ENCODE measurements at places on chromosomes 3 and 15. TPM values are rescaled to one million over a fixed set of nuclear protein-coding genes. Genes with fewer than 3 reads are reported as not detected.

GRCh38 chr15:69127306-69127705 is 33.1 kb upstream of the GLCE start:
- no peak for DNase-seq
- no peaks in the 10 kb centered on the region for H3K36me3 ChIP-seq
- H3K27me3 ChIP-seq, result no peaks in the 10 kb centered on the region
- no peak overlapping the region for H3K4me3 ChIP-seq
- no peak overlapping the region for H3K27ac ChIP-seq

- H3K4me1 ChIP-seq, result peaks cover 12% of the 10 kb centered on the region
- peak overlapping the region; percentile 40 for H3K4me3 ChIP-seq
- peaks cover 4% of the 10 kb centered on the region for H3K36me3 ChIP-seq
- no peaks in the 10 kb centered on the region for H3K27me3 ChIP-seq
These were observed 45.6 kb downstream of the CMC1 start for GRCh38 chr3:28287046-28287445.

DNA sequence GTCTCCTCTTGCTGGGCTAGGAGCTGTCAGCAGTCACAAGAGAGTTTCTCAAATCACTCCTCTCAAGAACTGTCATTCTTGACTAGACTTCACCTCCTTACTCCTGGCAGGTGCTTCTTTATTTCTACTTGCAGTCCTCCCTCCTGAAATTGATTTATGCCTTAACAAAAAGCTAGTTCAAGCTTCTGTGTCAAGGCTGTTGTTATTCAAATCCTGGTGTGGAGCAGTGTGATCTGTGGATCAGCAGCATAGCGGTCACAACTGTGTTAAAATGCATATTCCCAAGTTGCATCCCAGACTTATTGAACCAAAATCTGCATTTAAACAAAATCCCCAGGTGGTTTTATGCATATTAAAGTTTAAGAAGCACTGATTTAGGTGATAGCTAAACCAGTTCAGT is 120.7 kb upstream of the MRPL3 start:
- no peaks in the 10 kb centered on the region for H3K4me1 ChIP-seq
- peaks cover 13% of the 10 kb centered on the region for H3K27me3 ChIP-seq
- H3K27ac ChIP-seq, result no peak overlapping the region
- no peak overlapping the region for H3K4me3 ChIP-seq

GRCh38 chr15:73596174-73596573 is 37.0 kb downstream of the NPTN start:
- no peak for DNase-seq
- peak overlapping the region; percentile 13 for H3K27ac ChIP-seq
- no peaks in the 10 kb centered on the region for H3K27me3 ChIP-seq
- no peaks in the 10 kb centered on the region for H3K36me3 ChIP-seq
- peaks cover 20% of the 10 kb centered on the region for H3K4me1 ChIP-seq

DNA sequence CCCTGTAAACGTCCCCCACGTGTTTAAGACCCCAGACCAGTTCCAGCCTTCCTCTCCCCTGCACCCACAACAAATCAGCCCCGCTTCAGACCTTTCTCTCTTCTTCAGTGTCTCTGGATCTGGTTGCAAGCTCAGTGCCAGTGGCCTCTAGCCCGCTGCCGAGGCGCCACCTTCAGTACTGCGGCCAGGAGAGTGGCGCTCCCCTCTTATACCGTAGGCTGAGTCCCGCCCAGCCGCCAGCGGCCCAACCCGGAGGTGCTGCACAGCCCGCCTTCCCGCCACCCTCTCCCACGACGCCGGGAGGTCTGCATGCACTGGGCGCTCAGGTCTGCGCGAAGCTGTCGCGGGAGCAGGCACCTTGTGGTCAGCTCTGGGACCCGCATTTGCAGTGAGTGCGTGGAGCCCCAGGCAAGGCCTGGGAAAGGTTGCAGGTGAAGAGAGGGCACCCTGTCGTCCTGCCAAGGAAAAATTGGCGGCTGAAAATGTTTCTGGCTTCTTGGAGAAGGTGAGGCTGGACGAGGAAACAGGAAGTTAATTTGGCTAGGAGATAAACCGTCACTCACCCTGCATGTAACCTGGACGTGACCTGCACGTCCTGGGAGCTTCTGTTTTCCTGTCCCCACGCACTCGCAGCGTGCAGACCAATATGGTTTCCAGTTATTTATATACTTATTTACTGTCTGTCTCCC is at the start of gene C2CD4B:
C2CD4B (minus strand) TSS at position 182 of the 689 bp plus-strand sequence. CDS start 301 bp downstream, outside the sequence.
- peaks cover 2% of the 10 kb centered on the region for H3K36me3 ChIP-seq
- H3K4me3 ChIP-seq, result peak within 1 kb of the TSS; percentile 91
- peak; percentile 53 for DNase-seq
- H3K27ac ChIP-seq, result no peak within 1 kb of the TSS
- H3K4me1 ChIP-seq, result peaks cover 19% of the 10 kb centered on the region

- no peak overlapping the region for H3K4me3 ChIP-seq
- H3K27me3 ChIP-seq, result peaks cover 28% of the 10 kb centered on the region
- no peak overlapping the region for H3K27ac ChIP-seq
- H3K36me3 ChIP-seq, result no peaks in the 10 kb centered on the region
- DNase-seq, result no peak
- no peaks in the 10 kb centered on the region for H3K4me1 ChIP-seq
These were observed 41.4 kb upstream of the IL12A start for GRCh38 chr3:159947220-159947619.

DNA sequence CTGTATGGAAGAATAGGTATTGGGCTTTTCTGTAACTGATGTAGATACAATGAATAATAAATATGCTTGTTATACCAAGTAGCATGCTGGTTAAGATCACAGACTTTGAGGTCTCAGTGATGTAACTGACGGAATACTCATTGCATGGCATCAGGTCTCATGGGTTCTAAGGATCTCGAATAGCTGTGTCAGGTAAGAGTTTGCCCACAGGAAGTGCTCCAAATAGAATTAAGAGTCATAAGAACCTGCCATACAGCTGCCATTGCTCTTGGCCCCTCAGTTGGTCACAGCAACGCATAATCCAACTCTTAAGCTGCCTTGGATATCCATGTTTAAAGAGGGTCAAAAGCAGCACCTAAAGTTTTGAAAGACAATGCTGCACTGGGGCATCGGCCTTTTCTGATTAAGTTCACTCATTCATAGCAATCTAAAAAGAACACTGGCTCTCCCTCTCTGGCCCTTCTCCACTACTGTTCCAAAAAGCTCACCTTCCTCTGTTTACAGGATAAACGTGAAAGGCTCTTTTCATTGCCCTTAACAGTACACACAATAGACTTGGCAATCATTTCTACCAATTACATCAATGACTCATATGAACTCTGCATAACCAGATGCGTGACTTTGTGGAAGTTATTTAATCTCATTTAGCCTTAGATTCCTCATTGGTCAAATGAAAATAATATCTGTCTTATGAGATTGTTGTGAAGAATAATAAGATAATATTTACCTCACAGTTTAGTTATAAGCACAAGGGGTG is 74.6 kb downstream of the ZBTB20 start:
- no peak for DNase-seq
- H3K27ac ChIP-seq, result no peak overlapping the region
- no peak overlapping the region for H3K4me3 ChIP-seq
- peaks cover 5% of the 10 kb centered on the region for H3K36me3 ChIP-seq
- peaks cover 33% of the 10 kb centered on the region for H3K4me1 ChIP-seq

The CCDC14 gene
- 80.7 TPM for total RNA-seq

The CHST2 gene
- 5.6 TPM for total RNA-seq

The EIF4E3 gene
- total RNA-seq, result 70.1 TPM

The ALAS1 gene
- 62.7 TPM for total RNA-seq

The SACM1L gene
- 78.4 TPM for total RNA-seq
